ENCODE measurements at places on chromosomes 11 and 22.

DNA sequence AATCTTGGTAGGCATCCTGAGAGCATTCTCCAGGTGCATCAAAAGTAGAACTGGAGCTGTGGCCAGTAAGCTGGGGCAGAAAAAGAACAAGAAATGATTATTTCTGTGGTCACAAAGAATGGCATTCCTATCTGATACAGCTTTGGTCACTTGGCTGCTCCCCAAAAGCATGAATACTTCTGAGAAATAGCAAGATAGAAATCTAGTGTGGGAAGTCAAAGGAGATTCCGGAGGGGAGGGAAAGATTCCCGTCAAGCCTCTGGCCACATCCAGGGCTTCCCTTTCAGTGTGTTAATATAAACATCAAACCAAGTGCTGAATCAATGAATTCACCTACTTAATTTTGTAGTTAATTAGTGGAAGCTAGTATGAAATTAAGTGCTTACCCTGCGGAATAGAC lies 1185.4 kb downstream of the LRRC4C start:
- DNase-seq: peak; percentile 97

GRCh38 chr11:18540207-18541009 lies 13.7 kb upstream of the TSG101 start:
- peak; percentile 6 for DNase-seq

GRCh38 chr22:19909350-19910179 lies 32.0 kb upstream of the COMT start:
- peak; percentile 77 for DNase-seq

- DNase-seq: peak; percentile 10
These were observed 789.8 kb upstream of the API5 start for GRCh38 chr11:42521994-42522393.

DNA sequence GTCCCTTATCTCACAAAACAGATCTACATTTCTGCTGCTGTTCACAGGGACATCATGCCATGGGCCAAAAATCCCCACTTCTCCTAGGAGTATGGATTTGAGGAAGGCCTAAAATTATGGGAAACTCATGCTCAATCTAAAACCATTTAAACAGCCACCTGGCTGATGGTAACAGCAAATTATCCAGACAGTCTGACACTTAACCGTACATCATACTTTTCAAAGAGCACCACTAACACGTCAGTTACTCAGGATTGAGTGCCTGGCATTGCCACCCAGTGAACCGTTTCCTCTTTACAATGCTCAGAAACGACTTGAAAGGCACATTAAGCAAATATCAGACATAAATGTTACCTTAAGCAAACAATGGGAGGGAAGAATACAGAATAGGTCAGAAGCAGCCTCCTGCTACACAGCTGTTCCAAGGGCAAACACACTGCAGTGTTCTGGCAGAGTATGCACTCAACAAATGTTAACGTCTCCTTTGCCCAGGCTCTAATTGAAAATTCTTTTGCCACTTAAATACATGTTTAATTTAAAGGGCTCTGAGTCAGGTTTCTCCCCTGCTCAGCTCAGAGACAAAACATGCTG lies 18.8 kb upstream of the SLC36A4 start:
- no peak for DNase-seq

DNA sequence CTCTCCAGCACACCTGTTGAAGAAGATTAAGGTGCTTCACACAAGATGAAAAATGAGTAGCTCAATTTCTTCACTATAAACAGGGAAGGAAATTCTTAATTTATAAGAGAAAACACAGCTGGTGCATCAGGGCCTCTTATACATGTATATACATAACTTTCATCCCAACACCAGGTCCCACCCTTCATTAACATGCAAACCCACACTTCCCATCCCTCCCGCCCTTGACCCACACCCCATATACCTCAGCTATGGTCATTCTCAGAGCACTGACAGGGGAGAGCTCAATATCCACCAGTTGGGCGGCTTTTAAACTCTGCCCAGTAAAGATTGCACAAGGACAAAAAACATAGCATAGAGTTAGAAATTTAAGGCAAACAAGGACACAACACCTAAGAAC lies 85.8 kb downstream of the ATG16L2 start:
- DNase-seq: no peak

- DNase-seq: no peak
These were observed 2.9 kb downstream of the SCARF2 start for GRCh38 chr22:20434773-20435172.
